ENCODE measurements at places on chromosomes 1 and 21.

- peak; percentile 88 for DNase-seq
Observed at GRCh38 chr1:42962641-42963377, 4.1 kb upstream of the SLC2A1 start.

DNA sequence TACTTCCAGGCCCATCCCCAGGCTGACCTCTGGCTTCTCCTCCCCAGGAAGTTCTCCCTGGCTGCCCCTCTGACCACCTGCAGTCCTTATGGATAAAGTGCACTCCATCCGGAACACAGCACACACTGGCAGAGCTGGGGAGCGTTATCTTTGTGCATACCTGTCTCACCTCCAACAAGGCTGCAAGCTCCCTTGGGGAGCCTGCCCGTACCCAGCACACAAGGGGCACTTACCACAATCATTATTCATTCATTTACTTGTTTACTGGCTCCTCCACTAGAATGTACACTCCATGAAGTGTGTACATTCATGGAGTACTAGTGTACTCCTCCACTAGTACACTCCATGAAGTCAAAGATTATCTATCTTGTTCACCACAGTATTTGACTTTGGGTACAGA is 30.3 kb downstream of the GLIS1 start:
- DNase-seq = no peak

- no peak for DNase-seq
Observed at GRCh38 chr1:95098196-95098595, 19.0 kb upstream of the TLCD4 start.

DNA sequence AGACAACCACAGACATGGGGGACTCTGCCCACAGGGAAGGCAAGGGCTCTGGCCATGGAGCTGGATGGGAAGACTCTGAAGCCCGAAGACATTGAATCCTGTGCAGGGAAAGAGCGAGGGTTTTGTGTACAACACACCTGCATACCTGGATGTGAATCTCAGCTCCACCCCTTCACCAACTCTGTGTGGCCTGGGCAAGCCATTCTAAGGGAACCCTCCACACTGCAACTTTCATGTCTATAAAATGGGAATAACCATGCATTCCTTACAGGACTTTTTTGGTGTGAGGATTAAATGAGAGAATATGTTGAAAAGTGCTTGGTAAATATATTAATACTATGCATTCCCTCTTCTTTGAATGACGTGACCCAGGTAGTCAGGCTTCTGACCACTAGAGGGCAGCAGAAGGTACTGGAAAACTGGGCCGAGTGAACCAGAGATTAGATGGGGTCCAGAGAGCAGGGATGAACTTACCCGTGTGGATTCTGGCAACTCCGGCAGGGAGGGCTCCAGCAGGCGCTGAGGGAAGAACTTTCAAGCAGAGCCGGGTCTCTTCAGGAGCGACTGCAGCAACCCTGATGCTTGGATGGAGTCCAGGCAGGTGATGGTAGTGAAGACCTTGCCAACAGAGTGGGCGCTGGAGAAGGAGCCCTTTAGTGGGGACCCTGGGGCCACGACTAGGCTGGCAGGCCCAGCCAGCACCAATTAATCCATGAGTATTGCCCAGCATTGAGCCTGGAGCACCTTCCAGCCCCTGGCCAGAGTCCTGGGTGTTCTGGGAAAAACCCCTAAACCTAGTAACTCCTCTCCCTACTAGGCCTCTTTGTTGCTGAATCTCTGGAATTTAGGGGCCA is 834 bp upstream of the ELF3 start:
- peak; percentile 76 for DNase-seq

Measured in fibroblast of skin of back (primary cell).